RCC 7860 (cell line): ENCODE measurements at places on chromosomes 16 and 17.

- DNase-seq: no peak
Observed at GRCh38 chr16:84933774-84934631, 77.3 kb downstream of the ZDHHC7 start.

- DNase-seq: no peak
Observed at GRCh38 chr16:4767872-4768548, 1.0 kb upstream of the ZNF500 start.

GRCh38 chr16:52436339-52437276 lies 110.3 kb downstream of the TOX3 start:
- DNase-seq: no peak

DNA sequence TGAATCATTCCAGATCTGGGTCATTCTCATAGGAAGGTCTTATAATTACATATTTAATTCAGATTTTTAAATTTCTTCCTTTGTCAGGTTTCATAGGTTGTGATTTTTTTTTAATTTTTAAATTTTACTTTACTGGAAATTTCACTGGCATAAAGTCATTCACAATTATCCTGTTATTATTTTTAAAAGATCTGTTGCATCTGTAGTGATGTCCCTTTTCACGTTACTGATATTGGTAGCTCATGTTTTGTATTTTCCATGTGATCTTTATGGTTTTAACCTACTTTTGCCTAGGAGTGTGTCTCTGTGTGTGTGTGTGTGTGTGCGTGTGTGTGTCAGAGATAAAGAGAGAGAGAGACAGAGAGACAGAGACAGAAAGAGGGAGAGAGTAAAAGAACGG lies 216.6 kb upstream of the KCNJ16 start:
- DNase-seq: no peak

- DNase-seq: no peak
Observed at GRCh38 chr17:61073131-61073530, 326.5 kb upstream of the TBX2 start.

- DNase-seq: peak; percentile 5
Observed at GRCh38 chr16:46620266-46621005, 743 bp downstream of the SHCBP1 start.

DNA sequence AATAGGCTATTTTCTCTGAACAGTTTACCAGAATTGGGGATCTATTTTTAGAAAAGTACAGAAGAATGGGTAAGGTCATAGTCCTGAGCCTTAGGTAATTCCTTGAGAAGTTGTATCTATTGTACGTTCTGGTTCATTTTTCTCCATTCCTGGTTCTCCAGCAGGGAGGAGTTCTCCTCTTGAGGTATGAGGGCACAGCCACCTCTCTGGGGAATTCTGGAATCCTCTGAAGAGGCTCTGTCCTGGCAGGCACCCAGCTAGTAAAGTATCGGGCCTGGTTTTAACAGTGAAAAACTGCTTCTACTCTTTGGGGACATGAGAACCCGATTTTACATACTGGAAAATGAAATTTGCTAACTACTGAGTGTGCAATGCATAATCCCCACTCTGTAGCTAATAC lies 19.6 kb upstream of the PMFBP1 start:
- no peak for DNase-seq

DNA sequence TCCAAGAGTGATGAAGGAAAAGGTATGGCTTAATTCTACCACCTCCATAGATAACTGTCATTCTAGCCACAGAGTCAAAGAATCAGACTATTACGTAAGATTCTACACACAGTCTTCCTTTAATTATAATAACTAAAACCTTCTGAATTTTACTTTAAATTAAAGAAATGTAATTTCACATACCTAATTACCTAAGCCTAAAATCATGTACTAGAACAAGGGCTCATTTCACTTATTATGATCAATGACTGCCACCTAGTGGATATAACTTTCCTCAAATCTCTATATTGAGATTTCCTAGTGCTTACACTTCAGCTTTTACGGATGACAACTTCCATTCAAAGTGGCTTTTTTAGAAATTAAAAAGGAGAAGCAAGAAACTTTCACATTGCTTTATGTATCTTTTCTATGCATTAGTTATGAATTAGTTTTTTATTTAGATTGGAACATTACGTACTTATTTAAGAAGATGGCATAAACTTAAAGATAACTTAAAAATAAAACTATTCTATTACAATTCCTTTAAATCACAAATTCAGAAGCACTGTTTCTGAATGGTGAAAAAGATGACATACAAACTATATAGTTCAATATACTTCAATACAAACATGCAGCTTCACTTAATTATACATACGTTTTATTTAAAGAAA lies 18.2 kb upstream of the ABCA10 start:
- peak; percentile 23 for DNase-seq

DNA sequence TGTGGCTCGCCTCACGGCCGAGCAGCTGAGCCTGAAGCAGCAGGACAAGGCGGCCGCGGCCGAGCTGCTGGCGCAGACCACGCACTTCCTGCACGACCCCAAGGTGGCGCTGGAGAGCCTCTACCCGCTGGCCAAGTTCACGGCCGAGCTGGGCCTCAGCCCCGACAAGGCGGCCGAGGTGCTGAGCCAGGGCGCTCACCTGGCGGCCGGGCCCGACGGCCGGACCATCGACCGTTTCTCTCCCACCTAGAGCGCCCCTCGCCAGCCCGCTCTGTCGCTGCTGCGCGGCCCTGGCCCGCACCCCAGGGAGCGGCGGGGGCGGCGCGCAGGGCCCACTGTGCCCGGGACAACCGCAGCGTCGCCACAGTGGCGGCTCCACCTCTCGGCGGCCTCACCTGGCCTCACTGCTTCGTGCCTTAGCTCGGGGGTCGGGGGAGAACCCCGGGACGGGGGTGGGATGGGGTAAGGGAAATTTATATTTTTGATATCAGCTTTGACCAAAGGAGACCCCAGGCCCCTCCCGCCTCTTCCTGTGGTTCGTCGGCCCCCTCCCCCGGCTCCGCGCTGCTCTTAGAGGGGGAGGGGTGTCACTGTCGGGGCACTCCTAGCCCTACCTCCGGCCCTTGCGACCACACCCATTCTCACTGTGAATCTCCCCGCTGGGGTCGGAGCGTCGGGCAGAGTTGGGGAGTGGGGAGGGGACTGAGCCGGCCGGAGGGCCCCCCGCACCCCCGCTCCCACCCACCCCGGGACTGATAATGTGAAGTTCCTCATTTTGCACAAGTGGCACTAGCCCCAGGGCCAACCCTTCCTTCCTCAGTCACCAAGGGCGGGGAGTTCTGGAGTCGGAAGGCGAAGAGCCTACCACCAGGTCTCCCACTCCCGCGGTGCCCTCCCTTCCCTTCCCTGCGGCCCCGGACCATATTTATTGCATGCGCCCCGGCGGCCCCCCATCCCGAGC lies 4.0 kb downstream of the HIC1 start:
- DNase-seq: no peak

GRCh38 chr16:70018254-70018653 lies 67.1 kb downstream of the CLEC18A start:
- peak; percentile 20 for DNase-seq
